Panc1 (cell line): ENCODE measurements at places on chromosomes 7 and 10.

GRCh38 chr10:93437086-93437945 is 44.8 kb downstream of the MYOF start:
- DNase-seq: peak; percentile 96

- DNase-seq: no peak
Measured at GRCh38 chr10:46560952-46561351, 4.5 kb upstream of the GPRIN2 start.

- DNase-seq: no peak
Measured at GRCh38 chr10:102632394-102633111, 11.7 kb upstream of the TRIM8 start.

- no peak for DNase-seq
Measured at GRCh38 chr10:58651742-58652141, 139.1 kb downstream of the BICC1 start.

DNA sequence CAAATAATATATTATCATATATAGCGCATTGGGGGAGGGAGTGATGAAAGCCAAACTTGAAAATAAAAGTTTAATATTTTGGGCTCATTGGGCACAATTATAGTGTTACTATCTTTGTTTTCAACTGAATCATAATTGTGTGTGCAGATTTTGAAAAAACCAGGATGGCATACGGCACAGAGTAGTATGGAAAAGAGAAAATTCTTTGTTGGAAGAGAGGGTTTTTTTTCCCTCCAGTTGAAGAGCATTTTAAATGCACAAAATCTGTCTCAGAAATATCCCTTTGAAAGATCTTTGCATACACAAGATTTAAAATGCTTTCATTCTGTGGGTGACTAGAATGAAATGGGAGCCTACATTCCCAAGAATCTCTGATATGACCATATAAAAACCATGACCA is 269.6 kb downstream of the EXOC4 start:
- no peak for DNase-seq

- DNase-seq: no peak
Measured at GRCh38 chr7:101818287-101819071, 1.1 kb downstream of the CUX1 start.

- peak; percentile 33 for DNase-seq
Measured at GRCh38 chr10:63553031-63553430, 31.8 kb downstream of the REEP3 start.

GRCh38 chr7:140262242-140262903 is 85.6 kb upstream of the KDM7A start:
- DNase-seq: no peak

DNA sequence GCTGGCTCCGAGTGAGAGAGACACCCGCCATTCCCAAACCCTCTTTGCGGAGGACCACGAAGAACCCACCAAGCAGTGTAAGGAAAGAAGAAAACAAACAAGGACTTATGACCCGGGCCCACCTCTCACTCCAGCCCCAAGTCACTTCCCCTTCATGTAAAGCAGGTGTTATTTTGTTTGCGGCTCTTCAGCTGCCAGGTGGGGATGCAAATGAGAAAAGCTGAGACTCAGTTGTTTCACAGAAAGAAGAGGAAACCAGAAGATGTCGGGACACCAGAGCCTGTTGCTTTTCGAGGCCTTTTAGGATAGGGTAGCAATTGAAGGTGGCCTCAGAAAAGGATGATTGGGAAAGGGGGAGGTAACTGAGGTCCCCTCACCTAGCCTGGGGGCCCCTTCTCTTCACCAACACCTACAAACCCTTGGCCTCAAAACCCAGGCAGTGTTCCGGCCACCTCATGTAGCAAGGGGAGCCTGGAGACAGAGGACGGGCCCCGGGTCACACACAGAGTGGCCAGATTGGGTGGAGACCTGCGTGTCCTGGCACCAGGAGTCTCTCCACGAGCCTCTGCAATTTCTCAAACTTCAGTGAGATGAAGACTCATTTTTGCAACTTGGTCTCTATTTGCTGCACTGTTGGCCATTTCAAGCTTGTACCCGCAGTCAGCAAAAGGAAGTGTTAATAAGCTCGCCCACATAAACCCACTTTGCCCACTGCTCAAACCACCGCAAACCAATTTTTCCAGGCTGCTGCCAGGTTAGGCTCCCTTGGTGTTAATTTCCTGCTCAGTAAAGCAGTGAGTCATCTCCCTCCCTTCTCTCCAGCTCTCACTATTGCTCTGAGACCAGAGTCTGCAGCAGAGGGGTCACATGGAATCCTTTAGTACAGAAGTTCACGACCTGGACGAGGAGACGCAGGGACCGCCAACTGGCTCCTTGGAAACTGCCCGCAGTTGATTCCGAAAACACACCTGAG is 45.5 kb downstream of the AOC1 start:
- no peak for DNase-seq

GRCh38 chr10:17510242-17510908 is 56.0 kb upstream of the ST8SIA6 start:
- DNase-seq: no peak

- DNase-seq: no peak
Measured at GRCh38 chr10:61554925-61555324, 101.7 kb upstream of the TMEM26 start.

GRCh38 chr10:122849900-122850605 is 4.4 kb upstream of the CUZD1 start:
- DNase-seq: no peak

DNA sequence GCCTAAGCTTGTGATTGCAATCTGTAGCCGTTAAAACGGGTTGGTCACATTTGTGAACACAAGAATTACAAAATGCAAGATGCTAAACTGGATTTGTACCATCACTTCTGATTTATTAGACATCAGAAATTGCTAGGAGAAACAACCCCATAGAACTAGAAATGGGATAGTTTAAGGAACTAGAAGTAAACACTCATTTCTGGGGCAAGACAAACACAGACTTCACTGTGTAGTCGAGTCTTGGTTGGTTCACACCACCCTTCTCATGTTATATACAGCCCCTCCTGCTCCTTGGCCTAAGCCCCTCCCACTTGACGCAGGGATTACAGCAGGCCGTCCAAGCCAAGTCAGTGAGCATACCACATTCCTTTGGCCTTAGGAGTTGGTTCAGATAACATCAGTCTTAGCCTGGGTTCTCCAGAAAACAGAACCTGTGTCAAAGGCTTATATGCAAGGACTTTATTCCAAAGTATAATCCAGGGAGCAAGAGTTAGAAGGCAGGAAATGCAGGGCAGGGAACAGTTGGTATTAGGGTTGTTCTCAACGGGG is 2.0 kb upstream of the NRAP start:
- DNase-seq: no peak

- DNase-seq: no peak
Measured at GRCh38 chr10:19347621-19348020, 299.0 kb downstream of the MALRD1 start.

DNA sequence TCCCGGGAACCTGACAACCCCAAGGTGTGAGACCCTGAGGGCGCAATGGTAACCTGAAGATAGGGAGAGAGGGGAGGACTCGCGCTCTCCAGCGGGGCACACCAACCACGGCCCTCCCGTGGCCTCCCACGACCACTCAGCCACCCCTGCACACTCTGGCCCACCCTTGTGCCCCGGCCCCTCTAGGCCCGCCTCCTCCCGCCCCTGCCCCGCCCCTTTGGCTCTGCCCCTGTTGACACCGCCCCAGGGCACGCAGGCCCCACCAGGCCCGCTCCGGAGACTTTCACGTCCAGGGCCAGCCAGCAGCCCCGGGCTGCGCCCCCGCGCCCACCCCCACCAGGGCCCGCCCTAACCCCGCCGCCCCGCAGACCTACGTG is 10.9 kb downstream of the ATG9B start:
- no peak for DNase-seq

DNA sequence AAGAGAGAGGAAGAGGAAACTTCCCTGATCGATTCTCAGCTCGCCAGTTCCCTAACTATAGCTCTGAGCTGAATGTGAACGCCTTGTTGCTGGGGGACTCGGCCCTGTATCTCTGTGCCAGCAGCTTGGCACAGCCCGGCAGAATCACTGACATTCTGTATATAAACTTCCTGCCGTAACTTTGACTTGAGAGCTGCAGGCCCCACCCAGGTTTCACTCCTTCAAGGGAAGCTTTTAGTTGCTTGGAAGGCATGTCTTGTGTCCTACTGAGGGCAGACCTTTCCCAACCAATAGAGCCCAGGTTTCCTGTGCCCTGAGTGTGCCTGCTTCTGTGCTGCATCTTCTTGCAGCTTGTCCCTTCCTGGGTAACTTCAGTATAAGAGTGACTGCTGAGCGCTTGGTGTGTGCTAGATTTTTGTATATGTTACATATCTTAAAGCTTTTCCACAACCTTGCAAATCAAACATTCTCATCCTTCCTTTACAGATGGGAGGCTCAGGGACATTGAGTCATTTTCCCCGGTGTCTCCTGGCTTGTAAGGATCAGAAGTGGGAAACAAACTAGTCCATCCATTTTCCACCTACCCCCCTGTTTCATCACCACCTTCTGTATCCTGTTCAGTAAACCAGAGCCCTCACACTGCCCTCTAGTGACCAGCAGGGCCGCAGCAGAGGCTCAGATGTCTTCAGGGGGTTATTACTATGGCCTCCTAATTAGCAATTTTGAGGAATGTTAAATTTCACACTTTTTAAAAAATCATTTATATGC is 225.2 kb upstream of the PRSS58 start:
- no peak for DNase-seq

- no peak for DNase-seq
Measured at GRCh38 chr7:120720317-120720716, 137.6 kb downstream of the TSPAN12 start.

- DNase-seq: no peak
Measured at GRCh38 chr10:70940834-70941568, 52.6 kb upstream of the PCBD1 start.

DNA sequence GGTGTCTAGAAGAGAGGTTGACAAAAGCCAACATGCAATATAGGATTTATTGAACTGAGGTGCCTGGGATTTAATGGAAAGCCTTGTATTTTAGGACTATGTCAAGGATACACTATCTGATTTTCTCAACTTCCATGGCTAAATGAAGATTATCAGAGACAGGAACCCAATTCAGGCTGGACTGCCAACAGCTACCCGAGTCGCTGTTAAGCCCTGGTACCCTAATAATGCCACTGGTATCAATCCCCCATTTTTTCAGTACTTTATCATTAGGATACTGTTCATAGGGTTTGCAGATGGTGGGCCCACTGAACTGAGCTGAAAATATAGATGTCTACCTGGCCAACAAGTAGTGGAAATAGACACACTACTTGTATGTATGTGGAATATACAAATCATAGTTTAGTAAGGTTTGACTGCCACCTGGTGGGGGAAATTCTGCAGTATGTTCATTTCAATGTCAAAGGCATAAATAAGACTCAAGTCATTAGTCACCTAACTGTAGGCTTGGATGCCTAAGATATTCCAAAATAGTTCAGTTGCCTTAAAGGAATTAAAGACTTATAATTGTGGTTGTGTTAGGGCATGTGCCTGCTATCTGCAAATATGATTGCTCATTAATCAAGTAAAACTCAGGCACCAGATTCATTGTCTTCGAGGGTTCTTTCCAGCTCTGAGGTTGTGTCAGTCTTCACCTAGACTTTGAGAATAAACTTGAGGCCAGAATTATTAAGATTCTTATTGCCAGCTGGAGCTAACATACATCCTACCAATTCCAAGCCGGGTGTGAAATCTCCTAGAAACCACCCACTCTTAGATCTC is 34.1 kb upstream of the NOBOX start:
- peak; percentile 69 for DNase-seq
